ENCODE measurements at places on chromosomes 7 and 10.

GRCh38 chr10:93667795-93668194 lies 34.6 kb downstream of the FRA10AC1 start:
- DNase-seq = no peak

- no peak for DNase-seq
These were observed 158.2 kb downstream of the VWC2 start for GRCh38 chr7:49931627-49932026.

GRCh38 chr10:121453160-121453559 lies 145.1 kb downstream of the FGFR2 start:
- DNase-seq = no peak

GRCh38 chr7:151382079-151382885 lies 27.6 kb downstream of the WDR86 start:
- no peak for DNase-seq

GRCh38 chr7:80135309-80136104 lies 876 bp downstream of the GNAI1 start:
- DNase-seq = no peak

GRCh38 chr10:86747796-86748581 lies 8.4 kb upstream of the BMPR1A start:
- DNase-seq = no peak

DNA sequence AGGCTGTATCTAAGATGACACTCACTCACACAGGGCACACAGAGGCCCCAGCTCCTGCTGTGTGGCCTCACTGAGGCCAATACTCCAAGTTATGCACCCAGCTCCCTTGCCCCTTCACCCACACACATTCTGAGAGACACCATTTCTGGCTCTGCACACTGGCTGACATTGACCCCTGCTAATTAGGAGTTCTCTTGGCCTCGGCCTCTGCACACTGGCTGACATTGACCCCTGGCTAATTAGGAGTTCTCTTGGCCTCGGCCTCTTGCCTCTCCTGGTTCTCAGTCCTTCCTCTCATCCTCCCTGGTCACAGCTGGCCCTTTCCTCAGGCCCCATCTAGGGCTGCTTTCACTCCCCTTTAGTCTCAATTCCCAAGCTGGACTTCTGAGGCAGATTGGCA lies 97.3 kb downstream of the GRID1 start:
- DNase-seq = no peak

DNA sequence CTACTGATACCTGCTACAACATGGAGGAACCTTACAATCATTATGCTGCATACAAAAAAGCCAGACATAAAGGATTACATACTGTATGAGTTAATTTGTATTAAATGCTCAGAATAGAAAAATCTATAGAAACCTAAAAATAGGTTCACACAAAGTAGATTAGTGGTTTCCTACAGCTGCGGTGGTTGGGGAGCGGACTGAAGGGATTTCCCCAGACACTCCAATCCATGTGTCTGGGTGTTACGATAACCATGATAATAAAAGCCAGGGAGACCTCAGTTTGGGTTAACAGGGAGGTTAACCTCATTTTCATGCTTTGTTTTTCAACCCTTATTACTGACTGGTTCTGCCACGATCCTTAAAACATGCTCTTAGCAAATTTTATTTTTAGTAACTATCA lies 355.9 kb downstream of the KCNMA1 start:
- DNase-seq = no peak

DNA sequence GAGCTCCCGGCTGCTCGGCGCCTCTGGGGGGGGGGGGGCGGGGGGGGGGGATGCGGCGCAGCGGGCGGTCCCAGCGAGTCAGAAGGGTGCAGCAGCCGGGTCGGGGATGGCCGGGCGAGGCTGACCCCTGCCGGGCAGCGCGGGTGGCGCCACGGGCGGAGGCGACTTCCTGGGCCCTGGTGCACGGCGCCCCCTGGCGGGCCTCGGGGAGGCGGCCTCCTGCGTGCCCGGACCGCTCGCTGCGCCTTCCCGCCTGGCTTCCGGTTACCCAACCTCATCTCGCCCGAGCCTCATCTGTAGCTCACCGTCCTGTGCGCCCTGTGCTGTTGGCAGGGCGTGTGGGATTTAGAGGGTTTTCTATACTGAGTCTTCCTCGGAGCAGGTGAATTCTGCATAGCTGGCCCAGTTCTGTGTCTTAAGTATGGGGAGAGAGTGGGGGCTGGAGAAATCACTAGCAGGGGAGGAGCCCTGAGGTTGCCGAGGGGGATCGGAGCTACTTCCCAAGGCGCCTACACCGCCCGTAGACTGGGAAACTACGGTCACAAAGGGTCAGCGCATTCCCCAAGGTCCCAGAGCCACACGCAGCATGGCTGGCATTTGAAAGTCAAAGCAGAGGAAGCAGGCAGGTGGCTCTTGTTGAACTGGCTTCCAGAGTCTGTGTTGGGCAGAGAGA lies 28.3 kb upstream of the WDFY4 start:
- peak; percentile 67 for DNase-seq

GRCh38 chr10:27464993-27465392 lies 39.1 kb upstream of the RAB18 start:
- DNase-seq = no peak

- DNase-seq = no peak
These were observed 186.8 kb upstream of the CXCL12 start for GRCh38 chr10:44571701-44572100.

DNA sequence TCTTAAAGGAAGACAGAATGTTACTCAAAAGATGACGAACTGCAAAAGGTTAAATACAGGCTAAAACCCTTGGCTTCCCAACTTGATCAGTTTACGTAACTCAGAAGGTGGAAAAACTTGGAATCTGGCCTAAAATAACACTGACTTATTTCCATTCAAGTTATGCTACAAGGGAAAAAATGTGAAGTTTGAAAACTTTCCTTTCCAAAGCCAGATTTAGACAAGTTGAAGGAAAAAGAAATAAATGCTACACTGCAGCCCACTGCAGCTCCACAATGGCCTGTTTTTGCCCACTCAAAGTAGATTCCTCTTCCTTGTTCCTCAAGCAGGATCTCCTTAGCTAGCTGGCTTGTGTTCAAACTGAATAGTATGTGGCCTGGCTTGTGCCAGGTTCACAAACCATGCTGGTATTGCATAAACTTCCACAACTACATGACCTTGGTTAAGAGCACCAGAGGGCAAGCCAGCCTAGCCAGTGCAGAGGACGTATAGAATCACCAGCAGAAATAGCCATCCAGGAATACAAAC lies 166.2 kb downstream of the CPEB3 start:
- no peak for DNase-seq

DNA sequence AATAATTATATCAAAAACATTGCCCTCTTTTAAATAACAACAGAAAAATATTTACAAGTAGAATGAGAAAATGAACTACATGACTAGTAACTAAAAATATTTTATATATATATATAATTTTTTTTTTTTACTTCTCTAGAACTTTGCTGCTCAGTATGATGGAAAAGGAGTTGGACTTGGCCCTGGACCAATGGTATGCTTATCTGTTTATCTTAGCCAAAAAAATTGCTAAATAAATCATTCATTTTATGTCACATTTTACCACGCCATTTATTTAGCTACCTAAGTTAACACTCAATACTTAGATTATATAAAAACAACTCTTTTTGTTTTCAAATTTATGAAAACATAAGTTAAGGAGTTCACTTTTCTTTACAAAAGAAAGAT lies 6.7 kb downstream of the COL1A2 start:
- DNase-seq = no peak

DNA sequence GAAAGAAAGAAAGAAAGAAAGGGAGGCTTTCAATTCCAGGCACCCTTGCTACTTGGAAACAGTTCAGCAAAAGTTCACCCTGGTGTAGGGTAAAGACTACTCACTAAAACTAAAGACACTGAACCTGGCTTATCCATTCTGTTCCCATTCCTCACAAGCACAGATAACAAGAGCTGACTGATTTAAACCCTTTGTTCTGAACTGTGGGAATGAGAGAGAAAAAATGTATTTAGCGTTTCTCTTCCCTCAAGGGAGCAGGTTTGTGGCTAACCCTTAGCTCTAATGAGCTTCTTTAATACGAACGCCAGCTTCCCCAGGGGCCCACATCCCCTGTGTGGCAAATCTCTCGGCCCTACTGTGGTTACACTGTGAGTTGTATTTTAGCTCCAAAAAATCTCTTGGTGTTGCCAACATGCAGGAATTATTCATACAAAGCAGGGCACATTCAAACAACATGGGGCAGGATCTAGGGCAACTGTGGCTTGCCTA lies 23.3 kb downstream of the PRTFDC1 start:
- DNase-seq = no peak

- DNase-seq = no peak
These were observed 74.8 kb downstream of the HIPK2 start for GRCh38 chr7:139702811-139703486.

DNA sequence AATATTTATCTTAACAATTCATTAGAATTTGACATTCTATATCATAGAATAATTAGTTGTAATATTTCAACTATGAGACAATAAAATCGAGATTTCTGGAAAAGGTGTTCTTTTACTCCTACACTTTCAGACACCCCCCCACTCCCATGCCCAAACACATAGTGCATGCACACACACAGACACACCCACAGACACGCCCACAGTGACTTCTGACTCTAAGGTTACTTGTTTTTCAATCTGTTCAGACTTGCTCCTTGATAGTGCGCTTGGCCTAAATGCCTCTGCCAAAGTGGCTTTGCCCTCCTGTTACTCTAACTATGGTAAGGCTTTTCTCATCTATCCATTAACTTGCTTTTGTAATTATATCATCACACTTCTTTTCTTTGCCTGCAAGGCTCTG lies 144.0 kb upstream of the PPP1R3A start:
- DNase-seq = no peak

DNA sequence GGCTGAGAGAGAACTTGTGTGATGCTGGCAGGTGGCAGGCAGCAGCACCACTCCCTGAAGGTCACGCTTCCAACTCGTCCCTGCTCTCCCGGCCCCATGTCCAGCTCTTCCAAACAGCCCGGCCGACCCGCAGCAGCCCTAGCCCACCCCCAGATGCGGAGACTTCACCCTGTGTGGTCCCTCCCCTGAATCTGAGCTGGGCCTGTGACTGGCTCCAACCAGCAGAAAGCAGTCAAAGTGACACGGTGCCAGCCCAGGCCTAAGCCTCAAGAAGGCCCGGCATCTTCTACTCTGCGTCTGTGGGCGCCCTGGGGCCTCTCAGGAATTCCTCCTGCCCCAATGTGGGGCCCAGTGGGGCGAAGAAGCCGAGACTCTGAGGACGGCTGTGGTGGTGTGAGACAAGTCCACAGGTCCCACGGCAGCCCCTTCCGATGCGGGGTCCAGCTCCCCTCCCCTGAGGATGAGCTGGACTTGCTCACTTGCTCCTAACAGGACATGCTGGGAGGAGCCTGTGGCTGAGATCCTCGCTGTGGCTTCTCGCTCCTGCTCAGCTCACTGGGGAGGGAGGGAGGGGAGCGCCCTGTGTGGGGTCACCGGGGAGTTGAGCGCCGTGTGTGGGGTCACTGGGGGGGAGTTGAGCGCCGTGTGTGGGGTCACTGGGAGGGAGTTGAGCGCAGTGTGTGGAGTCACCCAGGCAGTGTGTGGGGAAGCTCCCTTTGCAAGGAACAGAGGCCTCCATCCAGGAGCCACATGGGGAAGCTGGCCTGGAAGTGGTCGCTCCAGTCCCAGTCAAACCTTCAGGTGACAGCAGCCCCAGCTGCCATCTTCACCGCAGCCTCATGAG lies 9.5 kb downstream of the STK32C start:
- no peak for DNase-seq

DNA sequence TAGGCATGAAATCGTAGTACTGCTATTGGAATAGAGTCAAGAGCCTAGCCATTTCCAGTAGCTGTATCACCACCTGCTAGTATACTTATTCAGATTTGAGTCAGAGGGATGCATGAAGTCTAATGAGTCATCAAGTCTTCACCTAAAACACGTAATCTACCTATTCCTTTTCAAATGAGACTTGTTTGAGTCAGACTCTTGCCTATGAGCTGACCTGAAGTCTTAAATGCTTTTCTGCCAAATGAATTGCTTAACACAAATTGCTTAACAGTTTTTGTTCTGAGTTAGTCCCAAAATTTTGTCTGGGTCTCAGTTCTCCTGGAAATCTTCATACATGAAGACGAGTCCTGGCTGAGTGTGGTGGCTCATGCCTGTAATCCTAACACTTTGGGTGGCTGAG lies 165.2 kb downstream of the GNAT3 start:
- no peak for DNase-seq

GRCh38 chr10:27207350-27207749 lies 33.2 kb downstream of the ACBD5 start:
- DNase-seq = no peak

DNA sequence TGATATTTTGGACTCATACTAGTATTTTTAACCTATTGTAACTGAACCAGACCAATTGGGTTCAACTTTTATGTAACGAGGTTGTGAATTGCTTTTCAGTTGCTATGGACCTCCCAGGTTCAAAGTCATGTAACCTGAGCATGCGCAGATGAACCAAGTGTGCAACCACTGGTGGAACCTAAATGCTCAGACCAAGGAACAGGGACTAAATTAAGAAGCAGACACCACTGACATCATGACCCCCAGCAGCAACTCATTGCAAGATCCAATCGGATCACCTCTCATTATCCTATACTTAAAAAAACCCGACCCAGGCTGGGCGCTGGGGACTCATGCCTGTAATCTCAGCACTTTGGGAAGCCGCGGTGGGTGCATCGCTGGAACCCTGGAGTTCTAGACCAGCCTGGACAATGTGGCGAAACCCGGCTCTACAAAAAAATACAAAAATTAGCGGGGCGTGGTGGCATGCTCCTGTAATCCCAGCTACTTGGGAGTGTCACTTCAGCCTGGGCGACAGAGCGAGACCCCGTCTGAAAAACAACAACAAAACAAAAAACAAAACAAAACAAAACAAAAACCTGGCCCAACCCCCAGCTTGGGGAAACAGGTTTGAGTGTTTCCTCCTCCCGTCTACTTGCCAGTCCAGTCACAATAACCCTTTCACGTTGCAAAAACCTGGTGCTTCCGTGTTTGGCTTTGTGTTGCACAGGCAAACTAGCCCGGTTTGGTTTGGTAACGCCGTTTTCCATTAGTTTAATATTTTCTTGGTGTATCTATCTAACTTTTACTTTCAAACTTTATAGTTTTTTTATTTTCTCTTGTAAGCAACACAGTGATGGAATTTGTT lies 11.3 kb upstream of the ZNF518A start:
- no peak for DNase-seq

DNA sequence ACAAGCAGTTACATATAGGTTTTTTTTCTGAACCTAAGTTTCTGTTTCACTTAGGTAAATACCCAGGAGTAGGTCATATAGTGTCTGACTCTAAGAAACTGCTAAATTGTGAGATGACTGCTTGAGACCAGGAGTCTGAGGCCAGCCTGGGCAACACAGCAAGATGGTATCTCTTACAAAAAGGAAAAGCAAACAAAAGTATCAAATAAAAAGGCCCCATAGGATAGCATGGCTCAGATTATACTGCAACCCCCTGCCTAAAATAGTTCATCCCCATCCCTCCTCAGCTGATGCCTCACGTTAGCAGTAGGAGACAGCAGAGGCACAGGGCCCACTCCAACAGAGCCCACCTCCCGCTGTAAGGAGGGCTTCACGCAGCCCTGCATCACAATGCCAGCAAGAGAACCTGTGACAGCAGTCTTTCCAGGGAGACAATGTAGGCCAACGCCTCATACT lies 90.3 kb downstream of the SRPK2 start:
- DNase-seq = no peak

Measured in activated CD8-positive, alpha-beta memory T cell treated with anti-CD3 and anti-CD28 coated beads for 1 hour (primary cell).